Effector CD8-positive, alpha-beta T cell (primary cell): ENCODE measurements at places on chromosomes 7 and 10.

GRCh38 chr7:3427957-3428356 lies 126.9 kb downstream of the SDK1 start:
- no peak for DNase-seq

- DNase-seq = no peak
These were observed 12.7 kb downstream of the LDB3 start for GRCh38 chr10:86681047-86681446.

DNA sequence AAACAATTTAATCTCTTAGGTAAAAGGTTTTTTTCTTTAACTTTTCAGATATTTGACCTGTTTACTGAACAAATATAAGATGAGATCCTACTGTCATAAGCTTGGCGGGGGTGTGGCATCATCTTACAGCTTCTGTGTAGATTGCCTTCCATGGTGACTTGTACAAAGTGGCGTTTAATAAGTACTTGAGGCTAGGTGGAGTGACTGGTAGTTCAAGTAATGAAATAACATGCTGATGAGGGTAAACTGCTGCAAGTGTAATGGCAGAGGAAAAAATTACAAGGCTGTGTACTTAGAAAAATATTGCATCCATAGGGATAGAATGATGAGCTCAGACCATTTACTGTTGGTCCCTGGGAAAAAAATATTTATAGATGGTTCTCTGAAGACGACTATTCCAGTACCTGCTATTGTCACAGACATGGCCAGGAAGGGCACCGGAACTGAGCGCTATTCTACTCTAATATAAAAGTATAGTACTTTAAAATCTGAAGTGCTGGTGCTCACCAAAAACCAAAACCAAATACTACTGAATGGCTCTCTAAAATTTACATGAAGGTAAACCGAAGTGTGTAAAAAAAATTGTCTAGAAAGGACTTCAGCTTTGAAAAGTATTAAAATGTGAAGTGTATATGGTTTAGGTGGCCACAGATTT lies 42.4 kb downstream of the DNAH11 start:
- DNase-seq = no peak

- no peak for DNase-seq
These were observed 14.1 kb upstream of the DLG5 start for GRCh38 chr10:77940627-77941026.

DNA sequence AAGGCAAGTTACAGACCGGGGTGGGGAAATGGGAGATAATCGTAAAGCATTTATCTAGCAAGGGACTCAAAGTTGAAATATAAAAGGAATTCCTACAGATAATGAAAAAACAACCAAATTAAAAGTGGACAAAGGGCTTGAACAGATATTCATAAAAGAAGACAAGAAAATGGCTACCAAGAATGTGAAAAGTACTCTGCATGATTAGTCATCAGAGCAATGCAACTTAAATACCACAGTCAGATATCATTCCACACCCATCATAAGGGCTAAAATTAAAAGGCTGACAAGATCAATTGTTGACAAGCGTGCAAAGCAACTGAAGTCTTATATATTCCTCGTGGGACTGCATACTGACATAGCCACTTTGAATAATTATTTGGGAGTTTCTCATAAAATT lies 124.6 kb upstream of the RSU1 start:
- DNase-seq = no peak

DNA sequence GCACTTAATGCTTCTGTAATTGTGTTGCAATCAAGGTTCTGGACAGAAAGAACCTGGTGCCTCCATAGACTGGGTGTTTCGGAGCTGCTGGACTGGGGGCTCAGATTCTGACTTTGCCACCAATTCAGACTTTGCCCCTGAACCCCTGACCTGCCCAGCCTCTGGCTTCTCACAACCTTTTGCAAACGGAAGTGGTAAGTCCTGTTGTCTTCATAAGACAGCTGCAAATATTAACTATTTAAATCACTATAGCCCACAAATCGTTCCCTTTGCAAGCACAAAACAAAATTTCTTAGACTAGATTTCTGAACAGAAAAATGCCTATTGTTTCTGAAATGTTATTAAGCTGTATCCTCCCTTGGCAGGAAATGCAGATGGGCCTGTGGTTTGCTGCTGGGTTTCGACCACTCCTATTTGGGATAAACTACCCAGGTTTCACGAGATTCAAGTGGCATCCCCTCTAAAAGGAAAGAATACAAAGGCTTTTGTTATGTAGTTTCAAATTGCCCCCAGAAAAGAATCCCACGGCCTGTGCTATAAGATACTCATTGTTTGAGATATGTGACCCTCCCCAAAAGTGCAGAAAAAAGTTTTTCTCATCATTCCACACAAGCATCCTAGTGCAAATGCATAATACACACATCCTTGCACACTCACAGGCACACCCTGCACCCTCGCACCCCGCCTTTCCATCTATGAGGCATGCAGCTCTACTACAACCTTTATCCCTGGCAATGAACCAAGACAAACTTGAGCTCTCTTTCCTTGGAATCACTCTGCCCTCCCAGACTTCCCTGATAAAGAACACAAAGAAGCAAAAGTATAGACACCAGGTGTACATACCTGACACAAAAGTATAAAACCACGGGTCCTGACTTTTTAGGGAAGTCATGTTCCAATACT lies 209.1 kb downstream of the PRPF18 start:
- DNase-seq = no peak

DNA sequence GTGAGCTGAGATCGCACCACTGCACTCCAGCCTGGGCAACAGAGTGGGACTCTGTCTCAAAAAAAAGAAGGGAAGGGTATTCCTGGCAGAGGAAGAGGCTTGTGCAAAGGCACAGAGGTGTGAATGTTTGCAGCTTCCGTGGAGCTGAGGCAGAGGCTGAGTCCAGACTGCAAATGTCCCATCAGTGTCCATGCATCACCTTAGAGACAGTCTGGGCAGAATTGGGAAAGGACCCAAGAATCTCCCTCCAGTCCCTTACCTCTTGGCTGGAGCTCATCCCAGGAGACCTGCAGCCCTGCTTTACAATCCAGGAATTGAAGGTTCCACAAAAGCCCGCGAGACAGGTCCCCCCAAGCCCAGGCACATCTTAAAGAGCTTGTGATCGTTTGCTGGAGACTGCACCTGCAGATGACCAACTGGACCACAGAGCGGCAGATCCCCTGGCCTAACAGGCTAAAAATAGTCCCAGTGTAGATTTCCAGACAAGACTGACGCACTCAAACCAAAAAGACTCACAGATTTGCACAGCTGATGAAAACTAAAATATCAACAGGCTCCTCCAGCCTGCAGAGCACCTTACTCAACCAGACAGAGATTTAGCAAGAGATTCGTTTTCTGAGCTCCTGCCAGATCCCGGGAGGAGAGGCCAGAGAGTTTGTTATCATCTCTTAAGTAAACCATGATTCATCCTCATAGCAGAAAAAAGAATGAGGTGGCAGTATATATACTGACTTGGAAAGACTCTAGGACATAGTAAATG lies 22.9 kb upstream of the NANOS1 start:
- DNase-seq = no peak

GRCh38 chr7:91242097-91242844 lies 22.0 kb upstream of the FZD1 start:
- DNase-seq = no peak

GRCh38 chr10:8321990-8322389 lies 267.5 kb downstream of the GATA3 start:
- no peak for DNase-seq

- DNase-seq = no peak
These were observed 6.1 kb downstream of the SAMD9L start for GRCh38 chr7:93142127-93142526.

DNA sequence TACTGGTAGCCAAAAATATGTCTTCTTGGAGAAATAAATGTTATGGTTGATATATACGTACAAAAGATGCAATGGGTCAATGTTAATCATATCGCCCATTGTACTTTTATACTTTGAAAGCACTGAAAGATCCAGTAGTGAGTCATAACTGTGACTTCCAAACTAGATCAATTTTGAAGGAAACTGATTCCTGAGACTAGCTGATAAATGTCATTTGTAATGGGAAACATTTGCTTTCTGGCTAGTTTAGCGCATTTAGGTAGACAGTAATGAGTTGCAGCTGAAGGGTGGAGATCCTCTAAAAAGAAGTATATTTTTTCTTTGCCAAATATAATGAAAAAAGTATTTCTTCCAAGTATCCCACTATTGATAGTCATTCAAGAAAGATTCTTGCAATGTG lies 53.5 kb upstream of the ARHGAP21 start:
- no peak for DNase-seq

DNA sequence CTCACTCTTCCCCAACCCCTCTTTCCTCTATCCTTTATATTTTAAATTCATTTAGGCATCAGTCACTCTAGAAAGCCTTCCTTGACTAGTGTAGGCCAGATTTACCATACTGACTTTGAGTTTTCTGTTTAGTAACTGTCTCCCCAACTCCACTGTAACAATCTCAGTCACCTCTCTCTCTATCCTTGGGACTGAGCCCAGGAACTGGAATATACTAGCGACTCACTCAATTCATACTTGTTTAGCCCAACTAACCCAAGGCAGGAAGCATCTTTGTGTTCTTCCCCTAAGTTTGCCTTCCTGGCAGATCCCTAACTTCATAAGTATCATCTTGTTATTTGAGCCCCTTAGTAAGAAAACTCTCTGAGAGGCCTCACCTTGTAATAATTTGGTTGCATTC lies 19.1 kb downstream of the PLCE1 start:
- DNase-seq = no peak

DNA sequence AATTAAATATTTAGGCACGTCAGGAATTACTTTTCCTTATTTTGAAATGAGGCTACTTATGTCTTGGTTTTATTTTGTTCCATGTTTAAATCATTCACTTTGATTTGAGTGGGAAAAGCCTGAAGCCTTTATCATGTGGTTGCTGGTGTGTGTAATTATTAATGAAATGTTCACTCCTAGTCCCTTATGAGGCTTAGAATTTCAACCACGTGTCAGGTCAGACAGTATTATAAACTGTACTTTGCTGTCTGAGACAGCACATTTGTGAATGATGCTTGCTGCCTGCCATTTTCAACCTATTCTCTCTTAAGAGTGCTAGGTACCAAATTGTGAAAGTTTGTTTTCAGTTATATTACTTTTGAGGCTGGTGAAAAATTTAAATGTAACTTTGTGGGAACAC lies 58.9 kb downstream of the COL17A1 start:
- DNase-seq = no peak

DNA sequence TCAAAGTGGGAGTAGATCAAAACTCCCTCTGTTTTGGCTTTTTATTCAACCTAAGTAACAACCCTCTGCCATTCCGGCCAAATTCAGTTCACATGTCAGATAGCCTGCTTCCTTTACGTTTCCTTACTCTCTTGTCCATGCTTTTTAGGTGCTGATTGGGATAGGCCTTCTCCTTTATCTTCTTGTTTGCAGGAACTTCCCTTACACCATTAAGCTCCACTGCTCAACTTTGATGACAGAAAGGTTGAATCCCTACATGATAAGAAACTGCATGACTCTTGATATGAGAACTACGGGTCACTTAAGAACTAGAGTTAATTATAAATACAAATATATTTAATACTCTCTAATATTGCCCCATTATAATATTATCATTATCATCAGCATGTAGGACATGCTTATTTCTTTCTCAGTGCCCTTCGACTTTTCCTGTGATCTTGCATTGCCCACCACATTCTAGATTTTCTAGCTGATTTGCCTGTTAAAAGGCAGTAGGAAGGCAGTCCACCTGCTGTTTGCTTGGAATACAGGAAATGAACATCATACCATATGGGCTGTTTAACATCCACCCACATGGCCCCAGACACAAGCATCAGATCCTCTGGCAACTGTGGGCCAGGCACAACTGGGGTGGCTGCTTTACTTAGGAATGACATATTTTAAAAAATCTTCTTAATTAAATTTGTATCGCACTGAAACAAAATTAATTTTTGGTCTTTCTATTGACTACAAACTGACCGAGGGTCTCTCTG lies 59.7 kb upstream of the CCDC6 start:
- DNase-seq = no peak

DNA sequence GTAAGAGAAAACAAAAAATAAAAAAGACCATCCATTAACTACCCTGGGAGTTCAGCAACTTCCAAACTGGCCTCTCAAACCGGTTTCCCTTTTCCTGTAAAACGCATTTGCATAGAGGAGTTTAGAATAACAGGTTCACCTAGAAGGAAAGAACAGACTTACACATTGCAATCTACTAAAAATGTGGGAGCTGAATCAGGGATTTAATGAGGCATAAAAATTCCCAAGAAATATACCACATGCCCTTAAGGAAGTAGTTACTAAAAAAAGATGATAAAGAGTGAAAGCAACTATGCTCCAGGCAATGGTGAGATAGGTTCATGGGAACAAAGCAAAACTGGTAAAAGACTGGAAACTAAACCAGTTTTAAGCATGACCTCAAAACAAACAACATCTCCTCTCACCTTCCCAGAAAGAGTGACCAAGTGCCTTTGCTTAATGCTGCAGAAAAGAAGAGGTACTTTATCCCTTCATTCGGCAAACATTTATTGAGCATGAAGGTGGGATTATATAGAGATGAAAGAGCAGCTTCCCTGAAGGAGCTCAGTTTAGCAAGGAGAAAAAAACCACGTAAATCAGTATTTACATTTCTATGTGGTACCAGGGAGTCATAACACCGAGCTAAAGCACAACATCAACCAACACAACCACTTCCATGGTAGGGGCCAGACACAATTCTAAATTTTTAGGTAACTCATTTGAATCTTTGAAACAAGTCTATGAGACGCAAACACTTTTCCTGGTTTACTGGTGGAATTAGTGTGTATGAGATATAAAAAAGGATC lies 152.8 kb downstream of the SGMS1 start:
- DNase-seq = no peak

DNA sequence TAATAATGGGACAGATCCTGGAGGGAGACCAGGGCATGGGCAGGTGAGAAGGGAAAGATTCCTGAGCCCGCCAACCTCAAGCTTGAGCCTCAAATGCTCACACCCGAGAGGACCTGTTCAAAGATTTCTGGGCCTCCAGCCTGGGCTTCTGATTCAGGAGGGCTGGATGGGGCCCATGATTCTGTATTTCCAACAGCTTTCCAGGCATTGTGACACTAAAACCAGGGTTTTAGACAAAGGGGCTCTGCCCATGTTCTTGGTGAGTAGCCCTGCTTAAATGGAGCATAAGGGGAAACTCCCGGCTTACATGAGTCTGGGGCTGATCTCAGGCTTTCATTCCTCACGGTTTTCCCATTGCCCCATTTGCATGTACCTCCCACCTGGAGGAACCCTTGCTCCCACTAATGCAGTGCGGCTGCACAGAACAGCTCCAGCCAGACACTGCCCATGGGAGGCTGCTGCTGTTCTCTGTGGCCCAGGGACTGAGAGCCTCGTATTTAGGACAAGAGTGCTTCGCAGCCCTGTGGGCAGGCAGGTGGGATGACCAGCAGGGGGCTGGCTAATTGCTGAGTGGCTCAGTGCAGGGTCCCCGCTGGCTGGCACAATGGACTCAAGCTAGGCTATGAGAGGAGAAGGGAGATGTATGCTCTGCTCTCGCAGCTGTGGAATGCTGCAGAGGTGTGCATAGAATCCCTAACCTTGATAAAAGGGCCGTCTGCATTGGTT lies 135.3 kb upstream of the COBL start:
- DNase-seq = no peak
